Stimulated activated CD4-positive, alpha-beta T cell treated with anti-CD3 and anti-CD28 coated beads, TNF-alpha, amount 100 ng/mL, for 4 hours (primary cell): ENCODE measurements at places on chromosomes 4 and X.

DNA sequence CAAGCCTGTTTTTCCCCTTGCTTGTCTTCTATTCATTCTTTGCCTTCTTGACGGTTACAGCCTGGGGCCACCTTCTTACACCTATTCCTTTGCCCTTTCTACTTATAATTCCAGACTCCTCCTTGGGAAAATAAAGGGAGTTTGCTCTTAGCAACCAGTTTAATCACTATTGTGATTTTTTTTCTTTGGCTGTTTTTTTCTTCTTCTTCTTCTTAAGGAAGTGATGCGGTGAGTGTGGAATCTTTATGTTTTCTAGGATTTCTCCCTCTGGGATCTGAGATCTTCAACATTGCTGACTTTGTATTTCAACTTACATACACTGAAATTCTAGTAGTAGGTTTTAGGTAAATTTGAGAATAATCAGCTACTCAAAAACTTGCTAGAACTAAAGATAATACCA lies 1.1 kb upstream of the KLHL13 start:
- DNase-seq = no peak

DNA sequence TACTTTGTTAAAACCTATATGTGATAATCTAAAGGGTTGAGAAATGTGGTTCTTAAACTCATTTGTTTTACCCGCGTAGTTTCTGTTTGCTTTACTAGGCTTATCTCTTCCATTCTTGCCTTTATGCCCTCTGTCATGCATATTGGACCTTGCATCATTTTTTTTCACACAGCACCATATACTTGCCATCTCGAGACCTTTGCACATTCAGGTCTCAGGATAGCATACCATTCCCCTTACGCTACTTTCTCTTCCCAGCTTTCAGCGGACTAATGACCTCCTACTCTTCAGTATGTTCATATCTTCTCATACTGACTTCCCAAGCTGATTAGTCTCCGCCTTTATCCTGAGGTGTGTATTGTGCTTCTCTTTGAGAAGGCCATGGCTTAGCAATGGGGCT lies 40.5 kb downstream of the USP38 start:
- DNase-seq = no peak

DNA sequence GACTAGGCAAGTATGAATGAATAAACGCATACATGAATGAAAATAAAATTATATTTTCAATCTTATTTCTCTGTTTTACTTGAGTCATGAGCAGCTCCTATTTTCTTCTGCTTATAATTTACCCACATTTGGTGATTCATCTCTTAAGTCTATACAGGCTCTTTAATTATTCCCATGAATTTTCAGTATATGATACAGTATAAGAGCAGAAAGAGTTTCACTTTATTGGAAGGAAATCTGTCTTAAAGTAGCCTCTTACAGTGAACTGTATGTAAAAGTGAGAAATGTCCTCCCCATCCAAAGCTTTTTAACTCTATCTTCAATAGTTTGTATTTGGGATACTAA lies 50.8 kb downstream of the TMEM165 start:
- DNase-seq = no peak

DNA sequence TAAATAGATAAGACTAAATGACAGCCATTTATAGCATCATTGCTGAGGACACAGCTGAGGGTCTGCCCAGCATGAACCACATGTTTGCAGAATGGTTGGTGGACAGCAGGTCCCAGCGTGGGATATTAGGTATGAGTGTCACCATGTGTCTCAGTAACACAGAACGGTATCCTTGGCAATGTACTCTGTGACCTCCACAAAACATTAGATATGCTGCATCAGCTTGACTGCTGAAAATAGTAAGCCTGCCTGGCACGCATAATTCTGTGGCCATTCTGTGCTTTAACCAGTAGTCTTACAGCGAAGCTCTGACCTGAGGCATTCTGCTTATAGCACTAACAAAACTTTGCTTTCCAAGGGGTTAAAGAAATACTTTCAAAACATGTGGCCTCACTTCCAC lies 32.0 kb downstream of the LIMCH1 start:
- DNase-seq = no peak

- DNase-seq = no peak
These were observed 188.8 kb downstream of the LRBA start for GRCh38 chr4:150826306-150826705.

- no peak for DNase-seq
These were observed 140.3 kb downstream of the INPP4B start for GRCh38 chr4:142705820-142706219.

GRCh38 chr4:84730375-84730774 lies 147.4 kb downstream of the CDS1 start:
- DNase-seq = no peak

- DNase-seq = no peak
These were observed 181.6 kb downstream of the SPOCK3 start for GRCh38 chr4:167052631-167053091.

DNA sequence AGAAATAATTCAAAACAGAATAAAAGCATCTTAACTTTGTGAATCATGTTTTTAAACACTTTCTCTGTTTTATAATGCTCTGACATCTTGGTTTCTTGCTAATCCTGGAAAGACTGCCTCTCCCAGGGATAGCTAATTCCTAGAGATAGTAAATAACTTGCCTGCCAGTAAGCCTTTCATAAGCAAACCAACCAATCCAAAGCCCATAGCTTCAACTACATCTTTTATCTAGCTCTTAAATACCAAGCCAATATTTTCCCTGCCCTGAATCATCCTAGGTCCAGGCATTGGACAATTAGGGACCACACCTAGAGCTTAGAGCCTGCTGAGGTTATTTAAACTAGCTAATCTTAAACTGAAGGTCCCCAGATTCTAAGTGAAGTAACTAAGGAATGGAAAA lies 223.7 kb upstream of the DIPK2B start:
- DNase-seq = no peak

- DNase-seq = no peak
These were observed 77.7 kb downstream of the PDK3 start for GRCh38 chrX:24542756-24543155.

- no peak for DNase-seq
These were observed 7.9 kb downstream of the SCLT1 start for GRCh38 chr4:129085472-129085871.

DNA sequence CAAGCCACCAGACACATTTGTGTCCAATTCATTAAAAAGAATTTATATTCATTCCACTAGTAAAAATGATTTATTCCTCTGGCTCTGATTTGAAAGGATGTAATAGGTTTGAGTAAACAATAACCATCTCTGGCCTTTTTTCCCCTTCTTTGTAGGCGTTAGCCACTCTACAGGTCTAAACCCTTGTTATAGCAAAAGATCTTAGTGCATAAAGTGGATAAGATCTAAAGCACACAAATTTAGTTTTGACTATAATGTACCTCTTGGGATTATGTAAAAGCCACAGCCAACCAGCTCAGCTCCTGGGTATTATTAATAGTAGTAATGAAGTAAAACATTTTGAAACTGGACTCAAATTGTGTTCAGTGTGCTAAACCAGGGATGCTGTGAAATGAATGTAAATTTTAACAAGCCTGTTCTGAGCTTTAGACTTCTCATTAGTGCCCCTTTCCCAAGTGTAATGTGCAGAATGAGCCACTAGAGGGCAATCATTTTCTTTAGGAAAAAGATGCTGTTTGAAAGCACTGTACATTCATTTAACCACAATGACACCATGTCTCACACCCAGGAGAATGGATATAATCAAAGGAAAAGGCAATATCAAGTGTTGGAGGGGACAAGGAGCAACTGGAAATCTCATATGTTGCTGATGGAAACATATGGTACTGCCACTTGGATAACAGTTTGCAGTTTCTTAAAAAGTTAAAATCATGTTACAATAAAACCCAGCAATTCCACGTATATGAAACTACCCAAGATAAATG lies 69.7 kb downstream of the KLHL8 start:
- DNase-seq = no peak

DNA sequence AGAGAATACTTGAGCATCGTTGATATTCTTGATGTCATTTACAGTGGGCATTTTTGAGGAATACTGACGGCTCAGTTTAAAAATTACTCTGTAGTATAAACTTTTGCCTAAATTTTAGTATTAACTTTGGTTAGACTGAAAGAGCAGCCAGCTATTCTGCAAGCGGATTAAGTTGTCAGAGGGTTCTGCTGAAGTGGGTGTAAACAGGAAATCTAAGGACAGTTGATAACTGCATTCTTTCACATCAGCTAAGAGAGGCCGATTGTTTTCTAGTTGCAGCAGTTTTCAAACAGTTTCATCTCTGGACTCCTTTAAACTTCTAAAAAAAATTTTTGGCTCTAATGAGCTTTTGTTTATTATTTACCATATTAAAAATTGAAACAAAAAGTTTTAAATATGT lies 149.6 kb downstream of the RAPGEF2 start:
- DNase-seq = no peak

GRCh38 chrX:79161655-79162054 lies 17.2 kb downstream of the GPR174 start:
- no peak for DNase-seq

- DNase-seq = no peak
These were observed 24.4 kb downstream of the ENOX2 start for GRCh38 chrX:130878350-130879341.

GRCh38 chrX:150690126-150690525 lies 3.1 kb upstream of the MTMR1 start:
- DNase-seq = no peak
